ENCODE measurements at places on chromosomes 16 and 17.

DNA sequence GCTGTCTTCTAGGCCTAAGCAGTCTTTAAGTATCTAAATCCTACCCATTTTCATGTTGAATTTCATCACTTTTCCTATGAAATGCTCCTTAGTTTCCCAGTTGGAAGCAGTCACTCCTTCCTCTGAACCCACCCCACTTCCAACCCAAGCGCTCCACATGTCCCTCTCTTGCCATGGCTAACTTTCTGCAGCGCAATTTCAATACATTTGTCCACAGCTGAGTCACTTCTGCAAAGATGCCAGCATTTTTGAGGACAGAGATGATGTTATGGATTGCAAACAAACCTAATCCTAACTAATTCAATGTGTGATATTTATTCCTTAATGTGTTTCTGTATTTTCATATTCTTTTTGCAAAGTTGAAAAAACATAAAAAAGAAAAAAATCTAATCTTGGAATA, 71.7 kb downstream of the HLF start:
- DNase-seq: no peak

GRCh38 chr16:8614435-8615029, 7.0 kb upstream of the METTL22 start:
- no peak for DNase-seq

- no peak for DNase-seq
Measured at GRCh38 chr17:82429824-82430223, 11.4 kb upstream of the OGFOD3 start.

GRCh38 chr16:97822-98221, 19.8 kb downstream of the MPG start:
- DNase-seq: no peak

DNA sequence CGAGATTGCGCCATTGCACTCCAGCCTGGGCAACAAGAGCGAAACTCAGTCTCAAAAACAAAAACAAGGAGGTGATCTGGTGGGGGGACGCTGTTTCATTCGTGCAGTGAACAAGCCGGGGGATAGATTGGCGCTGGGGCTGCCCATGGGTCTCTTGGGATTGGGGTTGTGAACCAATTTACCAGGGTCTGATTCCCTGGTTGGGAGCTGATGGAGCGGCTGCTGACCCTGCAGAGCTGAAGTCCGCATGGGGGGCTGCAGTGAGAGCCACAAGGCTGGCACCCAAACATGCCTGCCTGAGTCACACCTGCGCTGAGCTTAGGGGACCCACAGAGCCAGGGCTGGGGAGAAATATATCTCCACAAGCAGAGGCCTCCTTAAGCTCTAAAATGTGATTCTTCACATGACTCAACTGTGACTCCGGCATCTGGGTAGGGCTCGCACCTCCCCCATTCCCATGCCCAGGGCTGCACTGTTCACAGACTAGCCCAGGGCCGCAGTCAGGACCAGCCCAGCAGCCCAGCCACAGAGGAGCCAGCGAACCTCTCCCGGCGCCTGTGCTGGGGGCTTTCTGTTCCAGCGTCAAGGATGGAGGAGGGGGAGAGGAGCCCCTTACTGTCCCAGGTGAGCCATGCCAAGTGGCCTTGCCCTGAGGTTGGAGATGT, 5.0 kb downstream of the TSPAN10 start:
- DNase-seq: no peak

DNA sequence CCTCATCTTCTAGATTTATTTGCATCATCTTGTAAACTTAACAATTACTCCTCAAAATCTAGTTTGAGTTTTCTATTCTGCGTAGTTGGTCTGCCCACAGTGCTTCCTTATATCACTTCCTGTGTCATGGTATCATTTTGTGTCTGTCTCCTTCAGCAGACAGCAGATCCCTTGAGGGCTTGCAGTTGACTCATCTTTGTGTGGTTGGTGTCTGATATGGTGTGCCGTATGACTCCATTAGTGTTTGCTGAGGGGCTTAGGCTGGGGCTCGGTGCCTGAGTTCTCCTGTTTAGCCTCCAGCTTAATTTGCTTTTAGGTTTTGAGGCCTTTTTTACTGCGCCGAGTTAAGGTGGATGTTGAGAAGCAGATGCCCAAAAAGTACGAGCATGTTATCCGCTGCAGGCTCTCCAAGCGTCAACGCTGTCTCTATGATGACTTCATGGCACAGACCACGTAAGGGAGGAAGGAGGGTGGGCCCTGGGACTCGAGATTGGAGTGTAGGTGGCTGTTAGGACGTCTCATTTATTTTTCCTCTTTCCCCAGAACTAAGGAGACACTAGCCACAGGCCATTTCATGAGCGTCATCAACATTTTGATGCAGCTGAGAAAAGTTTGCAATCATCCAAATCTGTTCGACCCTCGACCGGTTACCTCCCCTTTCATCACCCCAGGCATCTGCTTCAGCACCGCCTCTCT, 16.9 kb downstream of the SRCAP start:
- no peak for DNase-seq

GRCh38 chr17:31738996-31739699, 119.9 kb downstream of the COPRS start:
- no peak for DNase-seq

DNA sequence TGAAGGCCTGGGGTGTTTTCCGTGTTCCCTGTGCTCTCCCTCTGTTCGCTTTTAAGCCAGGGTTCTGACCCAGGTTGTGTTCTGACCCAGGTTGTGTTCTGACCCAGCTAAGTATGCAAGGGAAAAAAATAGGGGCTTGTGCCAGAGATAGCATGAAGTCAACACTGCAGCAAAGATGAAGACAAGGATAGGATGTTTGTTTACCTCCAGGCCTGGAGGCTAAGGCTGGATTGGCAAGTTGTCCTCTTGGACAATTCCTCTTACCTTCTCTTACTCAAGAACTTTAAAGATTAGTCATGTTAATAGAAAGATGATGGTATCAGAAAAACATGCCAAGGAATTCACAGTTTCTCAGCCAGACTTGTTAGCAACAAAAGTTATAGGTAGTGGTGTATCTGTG, 19.4 kb downstream of the LYRM9 start:
- no peak for DNase-seq

DNA sequence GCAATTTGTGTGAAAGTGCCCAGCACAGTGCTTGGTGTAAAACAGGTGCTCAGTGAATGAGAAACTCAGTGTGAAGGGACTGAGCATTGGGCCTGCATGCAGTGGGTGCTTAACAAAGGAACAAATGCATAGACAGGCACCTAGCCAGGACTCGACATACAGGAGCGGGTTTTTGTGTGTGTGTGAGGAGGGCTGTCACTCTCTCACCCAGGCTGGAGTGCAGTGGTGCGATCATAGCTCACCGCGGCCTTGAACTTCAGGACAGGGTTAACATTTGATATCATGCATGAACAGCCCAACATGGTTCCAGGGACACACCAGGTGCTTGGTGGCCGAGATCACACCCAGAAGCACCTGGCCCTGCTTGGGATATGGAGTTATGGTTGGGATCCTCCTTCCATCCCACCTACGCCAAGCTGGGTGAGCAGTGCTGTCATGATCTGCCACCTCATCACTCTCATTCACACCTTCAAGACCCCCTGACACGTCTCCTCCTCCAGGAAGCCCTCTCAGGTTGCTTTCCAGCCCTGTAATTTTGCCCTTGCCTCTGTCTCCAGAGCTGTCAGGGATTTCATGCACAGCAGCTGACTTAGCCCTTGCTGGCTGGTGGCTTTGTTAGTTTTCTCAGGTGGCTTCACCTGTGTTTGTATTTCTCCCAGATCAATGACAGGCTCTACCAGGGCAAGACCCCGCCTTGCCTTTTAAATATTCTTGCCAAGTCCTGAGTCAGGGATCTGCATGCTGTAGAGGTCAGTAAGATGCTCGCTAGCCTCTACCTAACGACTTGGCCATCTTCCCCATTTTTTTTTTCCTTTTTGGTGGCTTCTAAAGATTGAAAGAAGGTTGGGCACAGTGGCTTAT, 66.4 kb downstream of the OR1D5 start:
- DNase-seq: no peak
